Effector memory CD8-positive, alpha-beta T cell (primary cell): ENCODE measurements at places on chromosomes 3 and 15.

DNA sequence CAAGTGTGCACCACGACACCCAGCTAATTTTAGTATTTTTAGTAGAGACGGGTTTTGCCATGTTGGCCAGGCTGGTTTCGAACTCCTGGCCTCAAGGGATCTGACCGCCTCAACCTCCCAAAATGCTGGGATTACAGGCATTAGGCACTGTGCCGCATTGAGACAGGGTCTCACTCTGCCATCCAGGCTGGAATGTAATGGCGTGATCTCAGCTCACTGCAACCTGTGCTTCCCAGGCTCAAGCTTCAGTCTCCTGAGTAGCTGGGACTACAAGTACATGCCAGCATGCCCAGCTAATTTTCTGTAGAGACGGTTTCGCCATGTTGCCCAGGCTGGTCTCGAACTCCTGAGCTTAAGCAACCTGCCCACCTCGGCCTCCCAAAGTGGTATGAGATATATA, 51.6 kb downstream of the ACAD9 start:
- no peak overlapping the region for H3K27ac ChIP-seq
- H3K27me3 ChIP-seq: peaks cover 50% of the 10 kb centered on the region
- no peaks in the 10 kb centered on the region for H3K36me3 ChIP-seq
- H3K4me3 ChIP-seq: no peak overlapping the region
- no peak for DNase-seq

DNA sequence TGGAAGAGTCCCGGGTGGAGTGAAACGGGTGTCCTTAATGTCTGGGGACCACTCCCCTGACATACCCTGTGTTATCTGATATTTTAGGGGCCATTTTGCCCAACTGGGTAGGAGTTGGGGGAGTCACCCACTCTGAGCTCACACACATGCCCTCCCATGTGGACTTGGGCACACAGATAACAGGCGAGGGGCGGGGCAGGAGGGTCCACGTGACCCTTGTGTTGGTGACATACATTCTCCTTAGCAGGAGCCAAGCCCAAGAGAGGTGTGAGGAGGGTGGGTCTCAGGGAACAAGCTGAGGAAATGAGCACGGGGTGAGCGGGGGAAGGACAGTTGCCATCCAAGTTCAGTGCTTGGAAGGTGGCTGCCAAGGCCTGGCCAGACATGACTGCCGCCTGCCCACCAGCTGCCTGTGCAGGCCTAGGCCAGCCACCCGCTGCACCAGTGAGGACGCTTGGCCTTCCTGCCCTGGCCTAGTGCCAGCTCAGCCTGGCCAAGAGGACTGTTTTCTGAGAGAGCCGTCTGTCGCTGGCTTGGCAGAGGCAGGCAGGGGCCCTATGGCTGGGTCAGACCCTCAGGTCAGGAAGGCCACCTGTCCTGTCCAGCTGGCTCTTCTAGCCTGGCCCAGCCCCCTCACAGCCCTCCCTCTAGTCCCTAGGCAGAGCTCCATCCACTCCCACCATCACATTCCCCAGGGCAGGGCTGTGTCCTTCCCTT, 31.3 kb upstream of the TMEM115 start:
- peaks cover 2% of the 10 kb centered on the region for H3K36me3 ChIP-seq
- DNase-seq: no peak
- H3K27me3 ChIP-seq: no peaks in the 10 kb centered on the region
- H3K4me1 ChIP-seq: peaks cover 12% of the 10 kb centered on the region
- H3K4me3 ChIP-seq: no peak overlapping the region
- peak overlapping the region; percentile 44 for H3K27ac ChIP-seq

DNA sequence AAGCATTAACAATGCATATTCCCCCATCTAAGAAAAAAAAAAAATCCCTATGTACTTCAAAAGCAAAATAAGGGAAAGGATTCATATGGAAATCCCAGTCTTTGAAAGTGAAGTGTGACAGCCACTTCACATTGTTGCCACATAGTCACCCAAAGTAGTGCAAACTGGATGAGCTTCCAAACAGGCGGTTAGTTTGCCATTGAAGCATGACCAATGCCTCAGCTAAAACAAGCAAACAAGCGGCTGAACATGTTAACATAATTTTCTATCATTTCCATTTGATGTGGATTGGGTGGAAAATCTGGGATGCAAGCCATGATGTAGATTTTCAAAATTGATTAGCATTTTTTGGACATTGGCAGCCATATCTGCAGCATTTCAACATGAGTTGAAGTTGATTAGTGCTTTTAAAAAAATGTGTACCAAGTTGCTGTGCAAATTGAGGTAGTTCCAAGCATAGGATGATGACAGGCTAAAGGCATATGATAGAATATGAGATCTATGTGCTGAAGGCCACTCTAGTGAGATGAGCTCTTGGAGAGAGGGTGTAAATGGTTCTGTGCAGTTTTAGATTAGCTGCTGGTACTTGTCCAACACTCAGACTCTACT, 405.2 kb downstream of the NR2F2 start:
- no peak overlapping the region for H3K4me3 ChIP-seq
- H3K36me3 ChIP-seq: no peaks in the 10 kb centered on the region
- no peaks in the 10 kb centered on the region for H3K27me3 ChIP-seq
- H3K27ac ChIP-seq: no peak overlapping the region
- no peak for DNase-seq
- no peaks in the 10 kb centered on the region for H3K4me1 ChIP-seq

GRCh38 chr3:188979669-188980310, 192.0 kb upstream of the TPRG1 start:
- DNase-seq: no peak
- peaks cover 7% of the 10 kb centered on the region for H3K36me3 ChIP-seq
- peaks cover 9% of the 10 kb centered on the region for H3K4me1 ChIP-seq
- H3K27me3 ChIP-seq: no peaks in the 10 kb centered on the region

DNA sequence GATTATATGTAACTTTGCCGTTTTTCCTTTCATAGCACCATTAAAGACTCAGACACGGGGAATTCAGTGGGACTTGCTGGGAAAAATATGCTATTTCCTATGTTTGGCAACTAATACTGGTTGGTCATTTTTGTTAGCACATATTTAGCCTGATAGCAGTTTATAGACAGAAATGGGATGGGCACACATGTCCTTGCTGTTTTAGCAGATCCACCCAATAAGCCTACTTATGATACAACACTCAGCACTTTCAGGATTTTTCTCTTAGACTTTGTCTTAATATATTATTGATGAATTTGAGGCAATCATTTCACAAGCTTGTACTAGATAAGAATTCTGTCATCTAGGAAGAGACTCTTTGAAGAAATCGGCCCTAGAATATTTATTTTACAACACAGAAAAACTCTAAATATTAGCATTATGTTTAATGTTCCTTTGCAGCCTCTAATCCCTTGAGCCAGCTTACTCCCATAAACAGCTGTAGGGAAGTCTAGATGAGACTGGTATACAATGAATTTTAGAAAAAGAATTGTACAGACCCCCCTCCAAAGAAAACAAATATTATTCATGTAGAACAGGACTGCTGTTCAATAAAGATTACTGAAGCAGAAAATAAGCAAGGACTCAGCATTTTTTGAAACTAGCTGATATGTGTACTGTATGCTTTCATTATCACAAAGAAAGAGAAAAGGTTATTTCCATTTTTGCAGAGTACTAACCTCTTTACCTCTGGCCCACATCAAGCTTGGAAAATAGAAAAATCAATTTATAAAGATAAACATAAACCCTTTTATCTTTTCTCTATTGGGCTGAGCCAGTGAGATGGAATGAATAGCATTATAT, 656.8 kb upstream of the SGO1 start:
- DNase-seq: no peak
- H3K27ac ChIP-seq: no peak overlapping the region
- no peaks in the 10 kb centered on the region for H3K4me1 ChIP-seq

DNA sequence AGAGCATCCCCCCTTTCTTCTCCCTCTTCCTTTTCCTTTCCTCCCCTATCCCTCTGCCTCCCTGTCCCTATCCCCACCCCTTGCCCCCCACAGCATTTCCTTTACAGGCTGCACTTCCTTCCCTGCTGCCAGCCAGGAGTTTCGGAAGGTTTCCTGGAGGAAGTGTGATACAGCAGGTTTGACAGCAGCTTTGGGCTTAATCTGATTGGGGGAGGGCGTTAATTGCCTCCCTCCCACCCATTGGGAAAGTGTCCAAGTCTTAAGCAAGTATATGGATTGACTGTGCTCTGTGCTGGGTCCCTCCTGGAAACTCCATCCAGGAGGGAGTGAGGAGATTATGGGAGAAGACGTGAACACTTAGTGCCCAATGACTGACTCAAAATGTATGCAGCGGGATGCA, 1.8 kb downstream of the SCAMP5 start:
- peak overlapping the region; percentile 78 for H3K4me3 ChIP-seq
- H3K36me3 ChIP-seq: peaks cover 6% of the 10 kb centered on the region
- DNase-seq: no peak
- H3K27me3 ChIP-seq: peaks cover 39% of the 10 kb centered on the region
- H3K4me1 ChIP-seq: peaks cover 12% of the 10 kb centered on the region

DNA sequence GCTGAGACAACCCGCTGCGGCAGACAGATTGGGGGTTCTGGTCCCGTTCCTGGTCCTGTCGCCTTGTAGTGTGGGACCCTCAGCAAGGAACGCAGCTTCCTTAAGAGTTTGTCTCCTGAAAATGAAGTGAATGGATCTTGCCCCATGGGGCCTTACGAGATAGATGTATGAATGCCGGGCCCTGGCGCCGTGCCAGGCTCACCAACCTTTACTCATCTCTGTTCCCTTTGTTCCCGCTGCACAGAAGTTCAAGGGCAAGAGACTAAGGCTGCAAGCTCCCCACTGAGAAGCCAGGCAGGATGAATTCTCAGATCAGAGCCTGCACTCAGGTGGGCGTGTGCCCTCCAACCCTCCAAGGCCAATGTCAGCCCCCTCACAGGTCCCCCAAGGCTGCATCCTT, 162.7 kb upstream of the IQSEC1 start:
- H3K4me3 ChIP-seq: peak overlapping the region; percentile 81
- peaks cover 6% of the 10 kb centered on the region for H3K36me3 ChIP-seq
- no peak overlapping the region for H3K27ac ChIP-seq

- H3K36me3 ChIP-seq: no peaks in the 10 kb centered on the region
- H3K4me1 ChIP-seq: no peaks in the 10 kb centered on the region
- H3K4me3 ChIP-seq: peak overlapping the region; percentile 39
- H3K27me3 ChIP-seq: peaks cover 56% of the 10 kb centered on the region
- DNase-seq: no peak
Measured at GRCh38 chr3:54123003-54123775, 837 bp downstream of the CACNA2D3 start.

GRCh38 chr3:56855856-56856512, 54.2 kb upstream of the ARHGEF3 start:
- peaks cover 25% of the 10 kb centered on the region for H3K4me1 ChIP-seq
- H3K36me3 ChIP-seq: no peaks in the 10 kb centered on the region
- no peak for DNase-seq
- H3K27me3 ChIP-seq: no peaks in the 10 kb centered on the region

DNA sequence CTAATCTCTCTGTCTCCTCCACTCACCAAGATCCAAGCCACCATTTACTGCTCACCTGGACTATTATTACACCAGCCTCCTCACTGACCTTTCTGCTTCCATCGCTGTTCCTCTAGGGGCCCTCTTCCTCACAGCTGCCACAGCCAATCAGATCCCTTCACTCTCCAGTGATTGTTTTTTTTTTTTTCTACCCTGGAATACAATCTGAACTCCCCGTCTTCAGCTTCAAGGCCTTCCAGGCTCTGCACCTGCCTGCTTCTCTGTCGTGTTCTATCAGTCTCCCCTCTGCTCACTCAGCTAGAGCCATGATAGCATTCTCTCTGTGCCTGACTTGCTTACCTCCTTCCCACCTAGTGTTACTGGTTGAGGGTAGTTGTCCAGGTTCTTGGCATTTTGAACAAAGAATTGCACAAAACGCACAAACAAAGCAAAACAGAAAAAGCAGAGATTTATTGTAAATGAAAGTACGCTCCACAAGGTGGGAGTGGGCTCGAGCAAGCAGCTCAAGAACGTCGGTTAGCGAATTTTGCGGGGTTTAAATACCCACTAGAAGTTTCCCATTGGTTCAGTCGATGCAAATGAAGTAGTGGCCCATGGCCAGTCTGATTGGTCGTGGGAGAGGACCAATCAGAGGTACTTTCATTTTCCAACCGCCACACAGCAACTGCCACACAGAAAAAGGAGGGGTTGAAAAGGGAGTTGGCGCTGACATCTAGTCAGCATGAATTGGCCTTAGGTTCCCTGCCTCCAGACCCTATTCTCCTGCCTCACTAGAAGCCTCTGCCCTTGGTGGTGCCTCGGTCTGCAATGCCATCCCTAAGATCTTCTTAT, 188.9 kb downstream of the TLE3 start:
- H3K27me3 ChIP-seq: no peaks in the 10 kb centered on the region
- no peak overlapping the region for H3K27ac ChIP-seq
- H3K36me3 ChIP-seq: no peaks in the 10 kb centered on the region
- no peak overlapping the region for H3K4me3 ChIP-seq

- no peak overlapping the region for H3K4me3 ChIP-seq
- no peaks in the 10 kb centered on the region for H3K36me3 ChIP-seq
- DNase-seq: no peak
Measured at GRCh38 chr3:12352253-12352652, 63.4 kb downstream of the PPARG start.

DNA sequence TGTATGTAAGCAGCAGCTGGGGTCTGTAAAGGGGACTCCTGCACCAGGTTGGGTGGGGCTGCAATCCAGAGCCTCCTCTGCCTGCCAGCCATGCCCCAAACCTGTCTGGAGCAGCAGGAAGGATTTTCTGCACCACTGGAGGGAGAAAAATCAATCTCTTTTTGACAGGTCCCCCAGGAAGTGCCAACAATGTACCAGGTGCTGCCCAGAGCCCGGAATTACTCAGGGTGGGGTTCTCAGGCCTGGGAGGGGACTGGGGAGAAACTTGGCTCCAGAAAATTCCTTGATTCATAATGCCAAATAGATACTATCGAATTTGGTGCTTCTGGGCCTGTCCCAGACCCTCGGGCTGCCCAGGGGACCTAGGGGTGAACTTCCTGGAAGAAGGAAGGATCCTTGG, 52.6 kb downstream of the WNT7A start:
- H3K4me1 ChIP-seq: no peaks in the 10 kb centered on the region
- no peaks in the 10 kb centered on the region for H3K36me3 ChIP-seq
- DNase-seq: no peak
- no peak overlapping the region for H3K4me3 ChIP-seq
- H3K27me3 ChIP-seq: peaks cover 5% of the 10 kb centered on the region
- H3K27ac ChIP-seq: no peak overlapping the region

DNA sequence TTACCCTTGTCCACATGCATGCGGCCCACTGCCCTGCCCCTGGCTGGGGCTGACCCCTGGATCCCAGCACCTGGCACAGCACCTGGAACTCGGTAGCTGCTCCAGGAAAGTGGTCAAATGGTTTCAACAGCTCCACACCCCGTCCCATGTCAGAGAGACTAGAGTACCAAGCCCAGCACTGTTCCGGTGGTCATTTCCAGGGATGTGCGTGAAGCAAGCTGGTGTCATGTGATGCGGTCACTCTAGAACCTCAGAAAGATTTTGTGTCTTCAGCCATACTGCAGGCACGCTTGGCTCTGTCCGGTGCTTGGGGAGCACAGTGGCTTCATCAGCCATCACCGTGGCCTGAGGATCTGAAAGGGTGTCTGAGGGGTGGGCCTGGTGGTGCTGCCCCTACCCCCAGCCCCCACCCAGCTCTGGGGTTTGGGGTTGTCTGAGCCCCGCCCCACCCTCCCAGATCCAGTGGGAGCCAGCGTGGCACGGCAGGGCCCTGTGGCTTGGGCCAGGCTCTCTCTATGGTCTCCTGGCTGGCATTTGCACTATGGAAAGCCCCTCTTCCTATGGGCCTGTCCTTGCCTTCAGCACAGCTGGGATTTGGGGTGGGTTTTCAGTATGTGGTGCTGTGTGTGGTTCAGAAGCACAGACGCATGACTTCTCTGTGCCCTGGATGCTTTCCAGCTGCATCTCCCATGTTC, 15.3 kb downstream of the APBA2 start:
- H3K4me1 ChIP-seq: no peaks in the 10 kb centered on the region
- no peak overlapping the region for H3K27ac ChIP-seq
- DNase-seq: no peak
- H3K36me3 ChIP-seq: no peaks in the 10 kb centered on the region
- H3K27me3 ChIP-seq: no peaks in the 10 kb centered on the region
- H3K4me3 ChIP-seq: no peak overlapping the region
